Adrenal gland (tissue), 19 donors: ENCODE measurements at places on chromosomes 3 and 15. TPM values are rescaled to one million over a fixed set of nuclear protein-coding genes. Genes with fewer than 3 reads are reported as not detected.

KBTBD13 gene
- not detected for total RNA-seq

PROS1 gene
- total RNA-seq: 12.4 TPM

FBXO45 gene
- total RNA-seq: 7.4 TPM

NAALADL2 gene
- total RNA-seq: 7.0 TPM

DNA sequence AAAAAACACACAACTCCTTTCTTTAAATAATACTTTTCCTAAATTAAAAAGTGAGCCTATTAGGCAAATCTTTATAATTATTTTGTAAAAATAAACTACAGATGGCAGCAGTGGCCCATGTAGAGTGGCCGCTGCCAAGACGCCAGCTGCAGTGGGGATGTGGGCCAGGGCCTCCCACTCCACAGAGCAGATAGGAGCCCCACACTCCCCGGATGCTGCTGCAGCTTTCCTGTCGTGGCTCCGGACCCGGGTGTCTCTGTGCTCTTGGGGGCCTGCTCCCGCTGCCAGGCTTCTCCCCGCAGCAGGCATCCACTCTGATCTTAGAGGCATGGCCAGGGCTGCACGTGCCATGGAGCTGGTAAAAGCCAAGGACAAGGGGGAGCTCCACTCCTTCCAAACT is 67.5 kb downstream of the PROS1 start:
- DNase-seq: no peak

- no peak for DNase-seq
Measured at GRCh38 chr3:195034541-195034940, 236.4 kb downstream of the XXYLT1 start.

GRCh38 chr15:98562331-98562937 is 85.9 kb upstream of the IGF1R start:
- no peak for DNase-seq

DNA sequence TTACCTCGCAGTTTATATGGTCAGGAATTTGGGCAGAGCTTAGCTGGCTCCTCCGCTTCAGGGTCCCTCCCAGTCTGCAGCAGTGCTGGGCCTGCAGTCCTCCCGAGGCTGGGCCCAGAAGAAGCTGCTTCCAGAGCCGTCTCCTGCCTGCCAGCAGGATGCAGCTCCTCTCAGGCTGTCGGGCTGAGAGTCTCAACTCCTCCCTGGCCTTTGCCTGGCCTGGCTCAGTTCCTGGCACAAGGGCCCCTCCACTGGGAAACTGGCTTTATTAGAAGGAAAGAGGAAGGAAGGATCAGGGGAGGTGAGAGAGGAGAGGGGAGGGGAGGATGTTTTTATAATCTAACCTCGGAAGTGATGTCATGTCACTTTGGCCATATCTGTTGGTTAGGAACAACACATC is 72.8 kb downstream of the GABRG3 start:
- DNase-seq: no peak

- peak; percentile 75 for DNase-seq
Measured at GRCh38 chr3:46713898-46714552, 3.6 kb downstream of the PRSS50 start.

- DNase-seq: peak; percentile 34
Measured at GRCh38 chr15:57915827-57916531, 149.5 kb downstream of the ALDH1A2 start.

DNA sequence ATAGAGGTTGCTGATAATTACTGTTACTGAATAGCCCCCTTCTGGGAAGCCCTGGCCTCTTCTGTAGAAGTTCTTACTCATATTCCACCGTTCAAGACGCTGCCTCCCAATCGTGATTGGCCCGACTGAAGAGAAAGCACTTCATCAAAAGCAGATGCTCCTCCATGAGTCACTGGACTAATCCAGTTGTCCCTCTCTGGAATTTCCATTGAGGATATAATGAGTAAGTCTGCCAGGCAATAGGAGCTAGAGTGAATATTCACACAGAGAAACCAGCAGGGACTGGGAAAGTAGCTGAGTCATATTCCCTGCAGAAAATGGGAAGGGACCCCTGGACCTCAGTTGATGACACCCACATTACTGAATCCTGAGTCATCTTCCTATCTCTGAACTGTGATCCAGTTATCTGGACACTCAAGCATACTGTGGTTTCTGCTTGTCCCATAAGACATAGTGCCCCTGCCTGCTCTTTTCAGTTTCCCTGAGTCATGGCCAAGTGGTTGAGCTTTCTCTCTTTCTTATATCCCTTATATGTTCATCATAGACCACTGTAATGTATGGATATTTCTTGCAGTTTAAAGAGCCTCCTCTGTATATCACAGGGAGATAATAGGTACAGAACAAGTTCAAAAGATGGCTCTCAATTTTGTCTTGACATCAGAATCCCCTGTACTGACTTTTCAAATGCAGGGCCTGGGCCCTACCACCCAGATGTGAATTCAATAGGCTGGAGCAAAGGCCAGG is 151.2 kb upstream of the CDIN1 start:
- no peak for DNase-seq

- no peak for DNase-seq
Measured at GRCh38 chr3:19816631-19817030, 117.4 kb downstream of the EFHB start.

DNA sequence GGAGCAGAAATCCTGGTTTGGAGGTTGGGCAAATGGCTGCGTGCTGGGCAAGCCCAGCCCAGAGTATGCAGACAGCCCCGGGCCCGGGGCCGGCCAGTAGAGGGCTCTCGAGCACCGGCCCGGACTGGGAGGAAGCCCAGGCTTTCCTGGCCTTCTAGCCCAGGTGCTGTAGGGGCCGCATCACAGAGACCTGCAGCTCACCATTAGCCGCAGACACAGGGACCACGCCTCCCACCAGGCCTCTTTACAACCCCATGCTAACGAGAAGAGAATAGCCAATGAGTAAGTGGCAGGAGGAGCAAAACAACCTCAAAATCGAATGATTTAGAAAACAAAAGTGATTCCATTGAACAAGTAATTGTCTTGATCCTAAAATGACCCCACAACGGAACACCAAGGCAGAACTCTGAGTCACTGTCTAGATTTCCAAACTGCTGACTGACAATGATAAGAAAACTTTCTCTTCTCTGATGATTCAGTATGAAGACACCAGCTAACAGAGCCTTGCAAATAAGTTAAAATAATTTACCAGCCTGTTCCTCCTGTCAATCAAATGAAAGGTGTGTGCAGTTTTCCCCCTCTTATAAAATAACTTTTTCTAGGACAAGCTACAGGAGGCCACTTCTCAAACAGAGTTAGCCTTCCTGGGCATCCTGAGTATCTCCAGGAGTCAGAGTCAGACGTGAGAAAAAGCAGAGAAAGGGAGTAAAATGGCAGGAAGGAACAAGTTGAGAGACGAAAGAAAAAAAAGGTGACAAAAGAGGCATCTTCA is 102.2 kb downstream of the DGKG start:
- peak; percentile 84 for DNase-seq

DNA sequence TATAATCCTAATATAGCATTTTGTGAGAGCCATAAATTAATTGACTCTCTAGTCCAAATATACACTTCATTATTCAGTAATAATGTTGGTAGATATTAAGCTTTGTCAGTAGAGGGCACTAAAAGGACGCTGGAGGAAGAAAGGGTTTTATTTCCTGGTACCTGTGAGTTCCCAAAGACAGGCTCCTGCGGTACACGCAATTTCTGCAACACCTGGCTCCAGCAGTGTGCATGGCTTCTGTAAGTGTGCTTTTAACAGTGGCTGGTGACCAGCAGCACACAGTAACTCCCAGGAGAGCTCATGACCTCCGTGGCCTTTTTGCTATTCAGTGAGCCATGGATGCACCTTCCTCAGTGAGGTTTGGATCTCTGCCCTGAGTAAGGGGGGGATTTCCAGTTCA is 338.3 kb upstream of the ZNF385D start:
- DNase-seq: no peak
